ENCODE measurements at places on chromosomes 5 and 9.

- no peak for DNase-seq
Observed at GRCh38 chr9:24487250-24487861, 58.3 kb downstream of the IZUMO3 start.

DNA sequence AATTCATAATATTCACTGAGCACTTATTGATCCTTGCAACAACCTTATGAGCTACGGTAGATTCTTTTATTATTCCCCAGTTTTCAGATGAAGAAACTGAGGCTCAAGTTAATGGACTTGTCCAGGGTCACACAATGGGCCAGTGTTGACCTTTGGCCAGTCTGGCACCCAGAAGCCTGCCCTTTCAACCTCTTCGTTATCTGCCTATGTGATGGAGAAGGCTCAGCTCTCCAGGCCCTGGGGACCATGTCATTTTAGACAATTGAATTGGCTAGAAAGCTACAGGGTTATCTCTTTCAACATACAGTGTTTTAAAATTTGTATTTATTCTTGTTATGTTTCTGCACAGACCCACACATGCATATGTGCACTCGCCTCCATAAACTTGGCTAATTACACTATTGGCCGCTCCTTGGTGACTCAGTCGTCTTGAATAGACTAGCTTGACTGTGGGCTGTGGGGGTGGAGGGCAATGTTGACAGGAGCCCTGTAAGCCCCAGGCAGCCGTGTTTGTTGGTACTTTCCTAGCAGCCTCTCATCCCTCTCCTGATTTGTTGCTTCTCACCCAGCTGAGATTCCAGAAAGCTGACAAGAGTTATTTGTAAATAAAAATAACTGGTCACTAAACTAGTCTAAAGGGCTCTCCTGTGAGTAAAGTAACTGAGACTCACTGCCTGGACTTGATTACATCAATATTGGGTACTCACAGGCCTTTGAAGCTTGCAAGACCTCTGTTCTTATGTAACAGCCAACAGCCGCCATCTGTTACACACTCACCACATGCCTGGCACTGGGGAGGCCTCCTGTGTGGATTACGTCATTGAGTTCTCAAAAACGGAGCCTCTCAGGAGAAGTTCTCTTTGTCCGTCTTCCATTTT lies 8.5 kb upstream of the ANGPTL2 start:
- DNase-seq: peak; percentile 72

DNA sequence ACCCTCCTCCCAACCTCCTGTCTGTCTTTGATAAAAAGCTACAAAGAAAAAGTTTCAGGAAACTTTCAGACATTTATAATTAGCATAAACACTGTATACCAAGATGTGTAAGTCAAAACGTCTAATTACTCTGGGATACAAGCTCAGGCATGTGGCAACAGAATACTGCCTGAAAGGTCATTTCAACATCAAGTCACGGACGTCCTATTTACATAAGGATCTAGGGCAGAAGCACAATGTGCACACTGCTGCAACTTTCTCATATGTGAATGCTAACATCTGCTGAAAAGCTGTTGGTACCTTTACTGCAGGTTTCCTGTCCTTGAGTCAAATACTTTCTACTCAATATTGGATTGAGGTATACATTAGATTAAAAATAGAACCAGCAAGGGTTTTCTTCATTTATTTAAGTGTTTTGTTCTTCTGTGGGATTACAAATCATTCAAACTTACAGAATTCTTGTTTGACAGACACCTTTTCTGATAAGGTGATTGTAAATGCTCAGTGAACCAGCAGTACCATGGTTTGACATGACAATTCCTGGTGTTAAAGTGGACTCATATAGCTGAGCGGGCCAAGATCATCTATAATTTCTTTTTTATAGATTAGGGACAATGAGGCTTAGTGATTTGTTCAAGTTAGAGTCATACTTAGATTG lies 36.8 kb downstream of the ELL2 start:
- DNase-seq: no peak

DNA sequence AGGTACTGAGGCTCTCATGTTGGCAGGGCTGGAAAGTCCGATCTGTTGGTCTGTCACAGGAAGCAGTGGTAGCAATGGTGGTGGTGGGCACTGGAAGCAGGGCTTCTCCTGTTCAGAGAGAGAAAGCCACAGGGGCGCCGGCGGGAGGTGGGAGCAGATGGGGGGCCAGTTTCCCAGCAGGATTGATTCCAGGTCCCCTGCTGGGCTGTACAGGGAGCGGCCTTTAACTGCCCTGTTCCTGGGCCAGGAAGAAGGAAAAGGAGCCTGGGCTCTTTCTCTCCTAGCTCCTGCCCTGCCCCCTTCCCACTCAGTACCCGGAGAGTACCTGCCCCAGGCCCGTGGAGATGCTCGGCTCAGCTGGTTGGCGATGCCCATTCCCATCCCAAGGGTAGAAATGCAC lies 2.6 kb upstream of the DAB2IP start:
- no peak for DNase-seq

- no peak for DNase-seq
Observed at GRCh38 chr5:180332051-180332517, 21.1 kb downstream of the GFPT2 start.

Data from GF-D8 (cell line).